ENCODE measurements at places on chromosomes 12 and 14.

GRCh38 chr12:57127101-57127725 lies 1.1 kb upstream of the LRP1 start:
- no peak for DNase-seq

DNA sequence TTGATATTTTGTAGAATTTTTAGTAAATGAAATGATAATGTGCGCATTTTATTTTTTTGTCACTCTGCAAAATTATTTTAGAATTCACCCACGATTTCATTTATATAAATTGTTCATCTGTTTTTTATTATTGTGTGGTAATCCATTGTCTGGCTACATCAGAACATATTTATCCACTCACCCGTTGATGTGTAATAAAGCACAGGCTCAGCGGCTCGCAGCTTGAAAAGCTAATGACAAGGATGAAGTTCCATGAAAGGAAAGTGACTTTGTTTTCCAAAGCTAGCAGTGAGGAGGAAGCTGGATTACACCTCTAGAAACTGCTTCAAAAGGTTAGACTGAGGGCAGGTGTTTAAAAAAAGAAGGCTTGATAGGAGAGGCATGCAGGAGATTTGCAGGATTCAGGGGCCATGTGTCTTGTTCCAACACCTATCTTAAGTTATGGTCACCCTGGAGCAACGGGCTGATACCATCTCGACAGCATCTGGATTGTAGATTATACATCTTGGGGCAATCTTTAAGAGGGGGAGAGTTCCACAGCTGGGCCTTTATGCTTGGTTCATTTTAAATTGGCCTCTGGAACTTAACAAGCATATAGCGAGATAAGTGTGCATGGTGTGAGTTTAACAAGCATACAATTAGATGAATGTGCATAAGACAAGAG lies 194.1 kb downstream of the TMTC3 start:
- no peak for DNase-seq

DNA sequence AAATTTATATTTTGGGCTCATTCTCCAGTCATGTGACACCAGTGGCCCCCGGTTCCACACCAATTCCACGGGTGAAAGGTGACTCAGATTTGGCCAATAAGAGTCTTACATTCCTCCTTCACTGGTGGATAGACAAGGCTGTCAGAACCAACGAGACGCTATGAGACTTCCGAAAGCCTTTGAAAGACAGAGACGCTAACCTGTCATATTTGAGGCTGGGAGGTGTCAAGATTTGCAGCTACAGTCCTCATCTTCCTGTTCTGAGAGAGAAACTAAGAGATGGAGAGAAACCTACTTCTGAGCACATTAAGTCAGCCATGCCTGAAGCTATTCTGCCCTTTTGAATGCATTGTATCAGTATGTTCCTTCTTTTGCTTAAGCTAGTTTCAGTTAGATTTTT lies 171.2 kb downstream of the FLRT2 start:
- no peak for DNase-seq

- DNase-seq: no peak
These were observed 124.2 kb downstream of the HMGA2 start for GRCh38 chr12:65948320-65949008.

Data from DND-41 (cell line).